ENCODE measurements at places on chromosomes 7 and 10. TPM values are rescaled to one million over a fixed set of nuclear protein-coding genes. Genes with fewer than 3 reads are reported as not detected.

GRCh38 chr10:89888321-89889070, 187.1 kb downstream of the KIF20B start:
- H3K27me3 ChIP-seq, result no peaks in the 10 kb centered on the region
- H3K4me3 ChIP-seq, result no peak overlapping the region
- H3K4me1 ChIP-seq, result no peaks in the 10 kb centered on the region
- DNase-seq, result no peak

DNA sequence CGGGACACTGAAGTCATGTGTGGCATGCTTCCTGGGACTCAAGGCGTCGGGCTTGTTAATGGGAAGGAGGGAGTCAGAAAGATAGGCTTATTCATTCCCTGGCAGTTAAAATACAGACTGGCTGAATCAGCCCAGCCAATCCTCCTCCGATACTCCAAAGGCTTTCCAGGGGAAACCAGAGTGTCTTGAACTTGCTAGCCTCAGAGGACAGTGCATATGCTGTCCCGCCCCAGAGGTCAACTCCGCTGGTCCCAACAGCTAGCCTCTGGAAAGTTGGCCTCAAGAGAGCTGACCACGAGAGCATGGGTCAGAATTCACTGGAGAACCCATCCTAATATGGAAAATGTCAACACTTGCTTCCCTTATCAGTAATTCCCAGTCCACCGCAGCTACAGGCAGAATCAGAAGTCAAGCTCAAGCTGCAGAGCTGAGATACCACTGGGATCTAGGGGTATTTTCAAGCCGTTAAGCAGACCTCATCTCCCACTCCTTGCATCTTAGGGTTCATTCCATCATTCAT, 43.0 kb downstream of the ELMO1 start:
- H3K4me3 ChIP-seq, result no peak overlapping the region
- DNase-seq, result no peak
- no peak overlapping the region for H3K27ac ChIP-seq
- no peaks in the 10 kb centered on the region for H3K4me1 ChIP-seq
- H3K27me3 ChIP-seq, result peaks cover 16% of the 10 kb centered on the region

DNA sequence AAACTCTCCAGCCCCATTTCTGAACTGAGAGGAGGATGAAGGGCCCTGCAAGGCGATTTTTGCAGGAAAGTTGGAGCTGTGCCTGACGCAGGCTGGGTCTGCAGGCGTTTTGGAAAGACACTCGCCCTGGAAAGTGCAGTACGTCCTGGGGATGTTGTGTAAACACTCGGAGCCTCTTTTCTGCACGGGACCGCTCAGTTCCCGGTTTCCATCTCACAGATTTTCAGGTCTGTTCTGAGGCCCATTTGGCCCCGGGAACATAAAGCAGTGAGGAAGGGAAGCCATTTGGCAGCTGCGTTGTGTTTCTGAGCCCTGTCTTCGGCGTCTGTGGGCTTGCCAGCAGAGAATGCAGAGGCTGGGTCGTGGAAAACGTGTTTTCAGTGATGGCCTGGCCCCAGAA, 655.0 kb upstream of the MGMT start:
- H3K36me3 ChIP-seq, result no peaks in the 10 kb centered on the region
- no peaks in the 10 kb centered on the region for H3K27me3 ChIP-seq
- no peak overlapping the region for H3K27ac ChIP-seq
- DNase-seq, result no peak

DNA sequence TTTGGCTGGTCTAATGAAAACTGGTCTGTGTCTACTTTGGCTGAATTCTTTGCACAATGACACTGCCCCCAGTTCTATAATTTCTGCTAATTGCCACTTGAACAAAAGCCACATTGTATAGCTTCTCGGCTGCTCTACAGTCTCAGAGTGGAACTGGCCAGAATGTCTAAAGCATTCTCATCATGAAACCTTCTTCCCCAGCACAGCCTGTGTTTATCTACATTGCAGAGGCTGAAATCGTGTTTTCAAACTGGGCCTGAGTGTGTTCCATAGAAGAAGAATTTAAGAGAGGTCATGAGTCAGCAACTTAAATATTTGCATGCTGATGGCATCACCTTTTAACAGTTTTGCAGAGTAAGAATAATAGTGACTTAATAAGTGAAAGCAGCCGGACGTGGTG, 177.2 kb downstream of the BUB3 start:
- H3K27ac ChIP-seq, result no peak overlapping the region
- H3K4me1 ChIP-seq, result no peaks in the 10 kb centered on the region
- H3K4me3 ChIP-seq, result no peak overlapping the region
- no peak for DNase-seq

DNA sequence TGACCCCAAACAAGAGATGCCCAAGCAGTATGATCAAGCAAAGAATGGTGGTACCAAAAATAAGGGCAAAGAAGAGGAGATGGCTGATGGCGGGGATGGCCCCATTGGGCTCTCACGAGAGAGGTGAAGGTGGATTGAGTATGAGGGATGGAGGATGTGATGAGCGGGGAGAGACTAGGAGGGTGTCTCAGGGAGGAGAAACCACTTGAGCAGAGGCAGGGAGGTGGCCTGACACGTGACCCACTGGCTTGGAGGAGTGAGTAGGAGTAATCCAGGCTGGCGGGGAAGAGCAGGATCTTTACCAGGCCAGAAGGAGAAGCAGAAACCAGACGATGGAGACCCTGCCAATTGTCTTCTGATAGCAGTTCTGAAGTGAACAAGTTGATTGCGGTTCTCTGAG, 33.3 kb upstream of the ATXN7L1 start:
- H3K4me1 ChIP-seq, result no peaks in the 10 kb centered on the region
- H3K36me3 ChIP-seq, result no peaks in the 10 kb centered on the region
- H3K27ac ChIP-seq, result no peak overlapping the region

GRCh38 chr7:130452951-130453350, 12.1 kb upstream of the CEP41 start:
- peaks cover 6% of the 10 kb centered on the region for H3K4me1 ChIP-seq
- no peak overlapping the region for H3K4me3 ChIP-seq
- no peaks in the 10 kb centered on the region for H3K36me3 ChIP-seq
- H3K27me3 ChIP-seq, result no peaks in the 10 kb centered on the region
- H3K27ac ChIP-seq, result no peak overlapping the region
- DNase-seq, result no peak

DNA sequence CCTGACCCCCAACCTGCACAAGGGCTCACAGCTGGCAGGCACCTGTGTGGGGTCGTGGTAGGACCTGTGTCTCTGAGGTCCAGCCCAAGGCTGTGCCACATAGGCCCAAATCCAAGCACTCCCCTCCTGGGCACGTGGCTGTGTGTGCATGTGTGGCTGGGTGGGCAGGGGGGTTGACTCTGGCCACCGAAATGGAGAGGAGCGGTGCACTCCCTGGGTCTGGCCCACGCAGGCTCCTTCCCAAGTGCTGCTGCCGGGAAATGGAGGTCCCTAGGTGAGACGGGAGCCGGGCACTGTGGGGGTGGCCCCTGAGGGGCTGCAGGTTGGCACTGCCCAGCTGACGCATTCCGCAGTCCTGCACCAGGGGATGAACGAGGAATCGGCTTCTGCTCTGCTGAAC, 528.1 kb downstream of the DNAJB6 start:
- H3K4me1 ChIP-seq, result no peaks in the 10 kb centered on the region
- H3K27me3 ChIP-seq, result no peaks in the 10 kb centered on the region
- H3K4me3 ChIP-seq, result no peak overlapping the region
- no peak for DNase-seq

DNA sequence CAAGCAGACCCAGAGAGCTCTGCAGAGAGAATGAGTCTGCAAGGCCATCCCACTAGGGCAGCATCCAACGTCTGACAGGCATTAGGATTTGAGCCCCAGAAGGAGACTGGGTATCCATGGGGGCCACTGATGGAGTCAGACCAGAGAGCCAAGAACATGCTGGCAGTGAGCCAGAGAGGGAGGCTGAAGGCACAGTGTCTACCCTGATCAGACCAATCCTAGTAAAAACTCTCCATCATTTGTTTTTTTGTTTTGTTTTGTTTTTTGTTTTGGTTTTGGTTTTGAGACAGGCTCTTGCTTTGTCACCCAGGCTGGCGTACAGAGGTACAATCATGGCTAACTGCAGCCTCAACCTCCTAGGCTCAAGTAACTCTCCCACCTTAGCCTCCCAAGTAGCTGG, 133.1 kb upstream of the LYZL2 start:
- no peaks in the 10 kb centered on the region for H3K4me1 ChIP-seq
- no peaks in the 10 kb centered on the region for H3K27me3 ChIP-seq
- no peak overlapping the region for H3K4me3 ChIP-seq
- H3K27ac ChIP-seq, result no peak overlapping the region

DNA sequence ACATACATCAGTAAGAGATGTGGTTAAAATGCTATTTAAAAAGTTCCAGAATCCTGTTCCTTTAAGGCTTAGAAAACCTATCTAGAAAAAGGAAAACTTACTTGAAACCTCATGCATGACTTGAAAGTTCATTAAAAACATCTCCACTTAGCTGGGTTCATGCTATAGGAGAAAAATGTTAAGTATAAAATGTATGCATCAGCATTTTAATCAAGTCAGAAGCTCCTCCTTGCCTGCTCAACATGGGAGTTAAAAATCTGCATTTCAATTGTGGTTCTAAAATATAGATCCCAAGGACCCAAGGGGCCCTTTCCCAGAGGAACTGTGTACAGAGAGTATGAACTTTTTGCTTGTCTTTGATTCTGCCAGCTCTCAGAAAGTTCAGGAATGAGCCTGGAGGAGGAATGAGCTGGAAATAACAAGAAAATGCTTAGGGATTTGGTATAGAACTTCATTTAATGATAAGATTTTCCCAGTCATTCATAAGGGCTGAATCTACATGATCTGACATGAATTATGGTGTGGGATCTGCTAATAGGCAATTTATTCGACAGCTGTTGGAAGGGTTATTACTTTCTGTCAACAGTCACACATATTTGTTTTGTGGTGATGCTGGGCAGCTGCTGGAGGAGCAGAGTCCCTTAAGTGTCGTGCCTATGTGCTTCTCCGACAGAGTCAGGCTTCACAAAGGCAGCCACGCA, 85.6 kb upstream of the MTPN start:
- H3K27me3 ChIP-seq, result peaks cover 27% of the 10 kb centered on the region
- no peak for DNase-seq
- H3K4me1 ChIP-seq, result no peaks in the 10 kb centered on the region

DNA sequence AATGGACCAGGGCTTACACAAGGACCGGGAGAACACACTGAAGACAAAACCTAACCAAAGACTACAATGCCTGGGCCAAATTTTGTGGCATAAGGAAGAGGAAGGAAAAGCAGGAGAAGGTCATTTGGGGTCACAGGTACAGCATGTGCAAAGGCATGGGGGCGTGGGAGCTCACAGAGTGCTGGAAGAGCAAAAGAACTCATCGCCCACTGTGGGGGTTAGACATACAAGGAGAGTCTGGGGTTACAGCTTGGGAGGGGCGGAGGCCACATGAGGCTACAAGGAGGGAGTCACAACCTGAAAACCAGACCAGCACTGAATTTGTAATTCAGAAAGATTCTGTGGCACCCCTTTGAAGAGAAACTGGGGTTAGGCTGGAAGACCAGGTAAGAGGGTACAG, 9.7 kb downstream of the PUS7 start:
- no peaks in the 10 kb centered on the region for H3K27me3 ChIP-seq
- 0 out of 2 replicates have a peak, but pooled peaks cover 3% of the 10 kb centered on the region for H3K4me1 ChIP-seq
- H3K27ac ChIP-seq, result no peak overlapping the region
- peaks cover 10% of the 10 kb centered on the region for H3K36me3 ChIP-seq
- H3K4me3 ChIP-seq, result no peak overlapping the region

- H3K27ac ChIP-seq, result no peak overlapping the region
- DNase-seq, result no peak
- H3K4me1 ChIP-seq, result no peaks in the 10 kb centered on the region
Observed at GRCh38 chr7:4207011-4207410, 475.1 kb upstream of the FOXK1 start.

GRCh38 chr10:11551916-11552602, 59.4 kb downstream of the USP6NL start:
- peaks cover 33% of the 10 kb centered on the region for H3K4me1 ChIP-seq
- no peaks in the 10 kb centered on the region for H3K27me3 ChIP-seq
- DNase-seq, result peak; percentile 89
- no peaks in the 10 kb centered on the region for H3K36me3 ChIP-seq
- H3K27ac ChIP-seq, result peak overlapping the region; percentile 80

DNA sequence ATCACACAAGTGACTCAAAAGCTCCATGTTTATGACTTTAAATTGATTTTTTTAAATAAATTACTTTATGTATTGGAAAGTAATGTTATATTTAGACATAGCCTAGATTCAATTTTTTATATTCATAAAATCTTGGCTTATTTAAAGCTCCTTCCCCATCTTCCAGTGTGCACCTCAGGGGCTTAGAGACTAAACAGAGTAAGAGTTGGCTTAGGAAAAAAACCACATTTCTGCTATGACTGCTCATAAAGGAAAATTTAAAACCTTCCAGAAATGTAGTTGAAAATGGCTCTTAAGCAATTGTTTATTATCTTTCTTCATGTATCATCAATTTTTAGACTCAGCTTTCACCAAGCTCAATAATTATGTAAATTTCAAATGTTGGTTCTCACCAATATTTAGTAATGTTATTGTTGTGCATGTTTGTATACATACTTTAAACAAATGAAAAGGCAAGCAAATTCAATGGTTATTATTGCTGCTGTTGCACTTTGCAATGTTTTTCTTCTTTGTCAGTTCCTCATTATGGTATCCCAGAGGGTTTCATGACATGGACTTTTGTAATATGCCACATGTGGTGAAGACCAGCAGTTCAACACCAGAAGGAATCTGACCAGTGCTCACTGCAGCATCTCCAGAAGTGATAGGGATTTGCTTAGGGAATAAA, 700.1 kb upstream of the ANKRD30A start:
- H3K36me3 ChIP-seq, result no peaks in the 10 kb centered on the region
- no peaks in the 10 kb centered on the region for H3K27me3 ChIP-seq
- no peaks in the 10 kb centered on the region for H3K4me1 ChIP-seq
- no peak overlapping the region for H3K4me3 ChIP-seq
- H3K27ac ChIP-seq, result no peak overlapping the region

DNA sequence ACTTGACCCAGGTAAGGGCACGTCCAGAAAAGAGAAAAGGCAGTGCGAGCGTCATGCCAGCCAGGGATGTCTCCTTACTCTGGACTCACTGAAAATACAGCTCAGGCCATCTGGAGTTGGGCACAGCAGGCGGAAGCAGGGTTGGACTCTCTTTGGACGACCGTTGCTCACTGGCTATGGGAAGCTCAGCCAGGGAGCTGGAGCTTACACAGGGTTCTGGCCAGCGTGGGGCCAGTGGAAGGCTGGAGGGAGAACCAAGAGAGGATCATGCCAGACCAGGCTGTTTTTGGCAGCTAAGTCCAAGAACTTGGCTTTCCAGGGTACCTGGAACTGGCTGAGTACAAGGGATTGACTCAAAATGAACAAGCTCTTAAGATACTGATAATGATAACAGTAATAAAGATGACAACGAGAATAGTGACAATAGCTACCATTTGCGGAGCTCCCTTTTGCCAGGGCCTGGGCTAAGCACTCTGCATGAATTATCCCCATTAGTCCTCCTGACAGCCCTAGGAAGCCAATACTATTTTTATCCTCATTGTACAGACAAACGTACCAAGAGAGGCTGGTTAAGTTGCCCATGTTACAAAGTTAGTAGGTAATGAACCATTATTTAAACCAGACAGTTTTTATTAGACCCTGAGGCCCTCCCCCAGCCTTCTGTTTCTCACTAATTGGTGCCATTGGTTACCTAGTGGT, 177.6 kb downstream of the PTPN20 start:
- DNase-seq, result no peak
- no peaks in the 10 kb centered on the region for H3K4me1 ChIP-seq
- H3K36me3 ChIP-seq, result no peaks in the 10 kb centered on the region
- no peak overlapping the region for H3K27ac ChIP-seq
- H3K4me3 ChIP-seq, result no peak overlapping the region

- no peak for DNase-seq
- no peak overlapping the region for H3K4me3 ChIP-seq
- H3K27me3 ChIP-seq, result no peaks in the 10 kb centered on the region
- H3K27ac ChIP-seq, result no peak overlapping the region
Observed at GRCh38 chr7:70775570-70776156, 356.3 kb upstream of the GALNT17 start.

Gene ADCYAP1R1
- 0.12 TPM for total RNA-seq

Gene ZCCHC24
- 7.0 TPM for total RNA-seq

Gene CYP2C18
- 0.17 TPM for total RNA-seq

Gene TRIM74
- total RNA-seq, result 1.0 TPM

Gene GRID2IP
- total RNA-seq, result 3.2 TPM

Gene CYP2E1
- 1.5 TPM for total RNA-seq

Gene KLF14
- total RNA-seq, result 0.93 TPM
